ENCODE measurements at places on chromosomes 2 and 18. TPM values are rescaled to one million over a fixed set of nuclear protein-coding genes. Genes with fewer than 3 reads are reported as not detected.

DNA sequence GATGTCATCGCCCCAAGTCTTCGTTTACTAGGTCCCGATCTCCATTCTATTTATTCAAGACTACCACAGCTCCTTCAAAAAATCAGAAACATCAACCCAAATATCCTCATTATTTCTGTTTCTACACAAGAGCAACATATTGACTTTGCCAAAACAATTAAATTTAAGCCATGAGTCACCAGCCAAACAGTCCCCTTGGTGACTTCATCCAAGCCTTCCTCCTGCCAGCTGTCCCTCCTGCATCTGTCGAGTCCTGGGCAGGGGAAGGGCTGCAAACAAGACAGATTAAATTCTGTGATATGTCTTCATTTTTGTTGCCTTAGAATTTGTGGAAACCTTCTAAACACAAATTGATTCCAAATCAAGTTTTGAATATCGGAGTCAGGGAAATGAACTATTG, 110.3 kb downstream of the SP3 start:
- no peak for DNase-seq

GRCh38 chr2:105793196-105793975, 48.7 kb downstream of the NCK2 start:
- DNase-seq = no peak

DNA sequence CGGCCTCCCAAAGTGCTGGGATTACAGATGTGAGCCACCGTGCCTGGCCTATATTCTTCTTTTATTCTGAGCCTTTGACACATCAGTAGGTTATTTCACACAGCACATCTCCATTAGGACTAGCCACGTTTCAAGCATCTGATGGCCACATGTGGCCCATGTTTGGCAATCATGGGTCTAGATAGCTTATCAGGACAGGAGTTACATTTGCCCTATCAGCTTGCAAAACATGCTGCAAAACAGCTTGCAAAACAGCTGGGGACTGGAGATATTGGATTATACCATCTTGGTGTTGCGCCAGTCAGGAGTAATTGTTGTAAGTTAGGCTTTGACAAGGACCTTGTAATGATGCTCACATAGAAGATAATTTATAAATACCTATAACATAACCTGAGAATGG, 94.9 kb downstream of the GBX2 start:
- DNase-seq = no peak

DNA sequence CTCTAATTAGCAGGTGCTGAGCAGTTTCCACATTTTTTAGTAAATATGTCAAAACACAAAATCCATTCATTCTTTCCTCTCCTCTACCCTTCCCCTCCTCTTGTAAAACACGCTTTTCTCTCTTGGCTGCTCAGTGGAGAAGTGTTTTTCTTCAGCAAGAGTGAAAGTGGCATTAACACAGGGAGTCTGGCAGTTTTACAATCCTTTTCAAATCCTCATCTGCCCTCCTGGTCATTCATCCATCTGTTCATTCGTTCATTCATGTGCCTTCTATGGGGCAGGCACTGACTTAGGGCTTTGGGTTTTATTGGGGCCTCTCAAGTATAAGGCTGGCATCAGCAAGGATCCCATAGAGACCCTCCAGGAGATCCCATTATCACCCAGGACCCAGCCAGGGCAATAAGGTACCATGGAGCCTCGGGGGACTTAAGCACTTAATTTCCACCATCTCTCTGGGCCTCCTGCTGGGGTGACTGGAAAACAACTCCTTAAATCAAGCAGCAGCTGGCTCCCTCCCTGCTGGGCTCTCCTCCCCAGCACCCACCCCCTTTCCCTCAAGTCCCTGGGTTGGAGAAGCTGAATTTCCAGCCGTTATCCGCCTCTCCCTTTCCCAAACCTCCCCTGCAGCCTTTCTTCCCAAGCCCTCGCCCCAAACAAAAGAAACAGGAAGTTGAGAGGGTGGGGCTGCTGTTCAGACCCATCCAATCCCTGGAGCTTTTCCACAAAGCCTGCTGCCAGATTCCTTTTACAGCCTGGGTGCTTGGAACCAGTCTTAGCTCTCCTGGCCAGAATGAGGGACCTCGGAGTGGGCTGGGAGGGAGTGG, 32.6 kb downstream of the MARCHF4 start:
- DNase-seq = no peak

GRCh38 chr2:118903551-118904479, 38.2 kb upstream of the MARCO start:
- no peak for DNase-seq

GRCh38 chr18:37582261-37582660, 16.7 kb upstream of the CELF4 start:
- no peak for DNase-seq

- DNase-seq = no peak
These were observed 1225.6 kb downstream of the LRP1B start for GRCh38 chr2:140905083-140905781.

DNA sequence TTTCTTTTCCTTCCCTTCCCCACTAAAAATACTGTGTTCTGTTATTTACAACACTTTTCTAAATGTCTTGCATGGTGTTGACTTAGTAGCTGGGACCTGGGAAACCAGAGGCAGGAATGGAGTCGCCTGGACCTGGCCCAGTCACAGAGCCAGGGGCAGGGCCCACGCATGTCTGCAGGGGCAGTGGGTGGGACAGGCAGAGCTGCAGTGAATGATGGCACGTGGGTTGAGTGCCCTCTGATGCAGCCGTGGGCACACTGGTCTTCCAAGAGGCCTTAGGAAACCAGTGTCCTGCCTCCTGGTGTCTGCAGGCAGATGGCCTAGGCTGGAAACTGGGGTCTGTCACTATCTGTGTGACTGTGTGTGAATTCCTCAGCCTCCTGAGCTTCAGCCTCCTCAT, 46.8 kb downstream of the ARHGEF4 start:
- no peak for DNase-seq

GRCh38 chr2:46936566-46936965, 21.0 kb upstream of the MCFD2 start:
- no peak for DNase-seq

DNA sequence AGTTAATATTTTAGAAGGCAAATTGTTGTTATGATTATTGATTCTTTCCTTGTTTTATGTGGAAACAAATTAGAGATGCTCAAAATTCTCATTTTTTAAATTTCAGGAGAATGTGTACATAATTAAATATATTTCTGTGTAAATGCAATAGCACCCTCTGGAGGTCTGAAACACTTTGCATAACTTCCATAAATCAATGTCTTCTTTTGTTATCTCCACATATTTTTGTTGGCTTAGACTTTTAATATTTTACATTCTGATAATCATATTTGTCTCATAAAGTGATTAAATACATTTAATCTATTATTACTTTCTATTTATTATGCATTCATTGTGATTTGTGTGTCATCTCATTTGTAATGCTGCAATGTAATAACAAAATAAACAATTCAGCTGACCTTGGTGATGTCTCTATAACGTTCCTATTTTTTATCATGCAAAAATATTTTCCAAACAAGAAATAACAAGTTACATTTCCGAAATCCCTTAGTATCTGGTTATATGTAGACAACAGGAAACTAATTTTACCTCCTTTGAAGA, 201.8 kb upstream of the GALNT5 start:
- peak; percentile 10 for DNase-seq

- DNase-seq = no peak
These were observed 16.7 kb downstream of the ZNF638 start for GRCh38 chr2:71348302-71348701.

- no peak for DNase-seq
These were observed 4.4 kb downstream of the ONECUT2 start for GRCh38 chr18:57439609-57439968.

- no peak for DNase-seq
These were observed 78.9 kb downstream of the GNAL start for GRCh38 chr18:11767935-11768334.

- DNase-seq = no peak
These were observed 385.4 kb upstream of the GYPC start for GRCh38 chr2:126270587-126270986.

GRCh38 chr2:37794717-37795116, 123.3 kb upstream of the CDC42EP3 start:
- DNase-seq = no peak

DNA sequence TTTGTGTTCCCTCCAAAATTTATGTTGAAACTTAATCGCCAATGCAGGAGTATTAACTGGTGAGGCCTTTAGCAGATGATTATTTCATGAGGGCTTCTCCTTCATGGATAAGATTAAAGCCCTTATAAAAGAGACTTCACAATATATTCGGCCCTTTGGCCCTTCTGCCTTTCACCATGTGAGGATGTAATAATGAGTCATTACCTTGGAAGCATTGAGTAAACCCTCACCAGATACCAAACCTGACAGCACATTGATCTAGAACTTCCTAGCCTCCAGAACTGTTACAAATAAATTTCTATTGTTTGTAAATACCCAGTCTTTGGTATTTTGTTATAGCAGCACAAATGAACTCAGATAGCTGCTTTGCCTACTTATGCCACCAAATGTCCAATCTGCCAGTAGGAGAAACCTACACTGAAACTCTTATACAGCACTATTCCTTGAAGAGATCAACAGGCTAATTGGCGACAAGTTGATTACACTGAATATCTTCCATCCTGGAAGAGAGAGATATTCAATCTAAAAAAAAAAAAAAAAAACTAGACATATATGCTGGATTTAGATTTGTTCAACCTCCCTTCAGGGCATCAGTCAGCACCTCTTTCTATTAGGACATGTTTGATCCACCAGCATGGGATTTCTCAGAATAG, 125.9 kb upstream of the COL5A2 start:
- DNase-seq = no peak

- no peak for DNase-seq
These were observed 6.7 kb downstream of the UXS1 start for GRCh38 chr2:106187273-106187891.

GRCh38 chr2:85748039-85748734, 5.6 kb upstream of the ATOH8 start:
- DNase-seq = no peak

GRCh38 chr2:206274434-206275311, at the start of gene ZDBF2:
Gene ZDBF2, plus strand, starts transcription at chr2:206274663. Its CDS starts 7,187 bp downstream, at chr2:206281850.
- no peak for DNase-seq

DNA sequence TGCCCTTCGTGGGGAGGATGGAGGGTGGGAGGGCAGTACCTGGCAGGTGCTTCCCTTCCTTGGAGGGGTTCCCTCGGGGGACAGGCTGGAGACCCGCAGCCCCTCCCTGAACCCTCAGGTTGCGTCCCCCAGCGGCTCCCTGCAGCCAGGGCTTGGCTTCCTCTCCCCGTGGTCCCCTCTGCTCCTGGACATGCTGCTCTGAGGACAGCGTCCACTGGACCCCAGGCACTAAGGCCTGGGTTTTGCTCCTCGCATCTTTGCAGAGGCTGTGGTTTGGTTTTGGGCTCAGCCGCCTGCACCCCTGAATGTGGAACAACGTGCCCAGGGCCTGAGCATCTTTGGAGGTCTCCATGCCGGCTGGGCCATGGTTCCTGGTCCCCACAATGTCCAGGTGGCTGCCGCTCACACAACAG, 133.5 kb downstream of the PTGR3 start:
- no peak for DNase-seq

Gene SLC19A3
- total RNA-seq = 0.07 TPM

Gene HRH4
- total RNA-seq = not detected

Gene OSBPL1A
- 8.6 TPM for total RNA-seq

Gene DAW1
- 16.6 TPM for total RNA-seq
